ENCODE measurements at places on chromosomes 5 and 9. TPM values are rescaled to one million over a fixed set of nuclear protein-coding genes. Genes with fewer than 3 reads are reported as not detected.

DNA sequence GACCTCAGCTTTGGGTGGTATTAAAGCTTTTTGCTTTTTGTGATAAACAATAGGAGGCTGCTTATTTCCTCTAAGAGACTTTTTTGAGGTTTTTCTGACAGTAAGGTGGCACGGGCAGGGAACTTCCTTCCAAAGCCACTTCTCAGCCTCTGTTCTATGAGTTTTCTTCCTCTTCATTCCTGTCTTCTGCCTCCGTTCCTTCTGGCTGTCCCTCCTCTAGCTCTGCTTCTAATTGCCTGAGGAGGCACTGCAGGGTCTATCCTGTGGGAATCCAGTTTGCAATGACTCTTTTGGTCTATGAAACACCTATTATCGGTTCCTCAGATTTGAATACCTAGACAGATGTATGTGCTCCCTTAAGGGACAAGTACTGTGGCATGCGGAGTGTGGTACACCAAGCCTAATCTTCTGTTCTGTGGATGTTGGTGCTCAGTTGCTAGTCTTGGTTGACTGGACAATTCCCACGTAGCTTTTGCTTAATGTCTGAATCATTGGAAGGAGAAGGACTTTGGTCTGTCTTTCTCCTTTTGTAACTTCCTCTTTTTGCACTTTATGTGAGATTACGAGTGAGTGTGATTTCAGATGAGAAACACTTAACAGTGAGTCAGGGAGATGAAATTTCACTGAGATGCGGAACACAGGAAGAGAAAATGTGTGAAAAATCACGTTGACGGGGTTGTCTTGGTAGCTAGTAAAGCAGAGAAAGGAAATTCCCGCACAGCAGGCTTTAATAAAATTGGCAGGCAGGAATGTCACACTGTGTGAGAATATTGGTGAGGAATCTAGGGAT lies 305.2 kb downstream of the EFNA5 start:
- DNase-seq: no peak

DNA sequence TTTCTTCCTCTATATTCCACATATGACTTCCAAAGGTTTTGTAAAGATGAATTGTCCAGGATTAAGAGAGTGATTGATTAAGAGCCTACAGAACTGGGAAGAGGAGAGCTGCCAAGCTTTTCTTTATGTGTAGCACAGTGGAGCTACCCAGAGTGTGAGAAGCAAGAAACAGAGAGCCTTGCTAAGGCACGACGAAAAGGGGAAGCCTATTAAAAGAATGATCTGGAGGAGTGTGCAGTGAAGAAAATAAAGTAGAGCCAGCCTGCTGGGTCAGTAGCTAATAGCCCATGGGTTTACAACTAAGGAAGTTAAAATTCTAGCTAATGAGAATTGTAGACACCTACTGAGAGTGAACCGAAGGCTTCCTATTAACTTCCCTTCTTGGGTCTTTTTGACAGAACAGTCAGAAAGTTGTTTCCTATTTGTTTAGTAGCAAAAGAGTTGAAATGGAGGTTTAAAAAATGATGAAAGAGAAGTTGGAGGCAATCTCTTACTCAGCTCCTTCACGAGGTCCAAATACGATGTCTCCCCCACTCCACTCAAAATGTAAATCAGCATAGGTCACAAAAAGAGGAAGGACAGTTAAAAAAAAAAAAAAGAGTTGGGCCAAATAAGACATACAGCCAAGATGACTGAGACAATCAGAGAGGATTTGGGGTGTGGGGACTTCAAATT lies 957 bp upstream of the PRR16 start:
- no peak for DNase-seq

DNA sequence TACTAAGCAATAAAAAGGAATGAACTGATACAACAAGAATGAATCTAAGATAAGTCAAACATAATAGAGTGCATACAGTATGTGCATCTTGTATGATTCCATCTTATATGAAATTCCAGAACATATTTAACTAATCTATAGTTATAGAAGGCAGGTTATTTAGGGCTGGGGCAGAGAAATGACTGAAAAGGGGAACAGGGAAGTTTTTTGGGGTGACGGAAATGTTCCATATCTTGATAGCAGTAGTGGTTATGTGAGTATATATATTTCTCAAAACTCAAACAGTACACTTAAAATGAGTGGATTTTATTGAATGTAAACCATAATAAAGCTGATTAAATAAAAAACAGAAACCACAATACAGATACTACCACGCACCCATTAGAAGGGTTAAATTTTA lies 24.6 kb downstream of the FBXW11 start:
- DNase-seq: no peak

DNA sequence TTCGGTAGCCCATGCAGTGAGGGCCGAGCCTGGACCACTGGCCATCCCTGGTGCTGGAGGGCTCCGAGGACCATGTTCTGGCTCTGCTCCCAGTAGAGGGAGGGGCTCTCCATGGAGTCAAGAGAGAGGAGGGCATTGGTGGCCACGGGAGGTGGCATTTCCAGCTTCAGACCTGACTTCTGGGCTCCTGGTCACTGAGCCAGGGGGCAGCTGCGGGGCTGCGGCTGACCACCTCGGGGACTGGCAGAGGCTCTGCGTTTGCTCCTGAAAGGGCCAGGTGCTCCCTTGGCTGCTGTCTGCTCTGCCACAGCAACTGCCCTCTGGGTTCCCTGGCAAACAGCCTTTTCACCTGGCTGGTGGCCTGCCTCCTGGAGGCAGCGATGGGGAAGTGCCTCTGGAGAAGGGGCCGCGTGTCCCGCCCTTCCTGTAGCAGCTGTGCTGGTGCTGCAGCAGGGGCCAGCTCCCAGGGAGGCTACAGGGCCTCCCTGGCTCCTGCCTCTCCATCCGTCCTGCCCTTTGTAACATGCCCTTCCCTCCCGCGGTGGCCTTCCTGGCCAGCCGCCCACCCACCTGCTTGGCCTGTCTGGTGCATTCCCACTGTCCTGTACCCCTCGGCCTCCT lies 144.6 kb downstream of the CACNA1B start:
- DNase-seq: peak; percentile 60

DNA sequence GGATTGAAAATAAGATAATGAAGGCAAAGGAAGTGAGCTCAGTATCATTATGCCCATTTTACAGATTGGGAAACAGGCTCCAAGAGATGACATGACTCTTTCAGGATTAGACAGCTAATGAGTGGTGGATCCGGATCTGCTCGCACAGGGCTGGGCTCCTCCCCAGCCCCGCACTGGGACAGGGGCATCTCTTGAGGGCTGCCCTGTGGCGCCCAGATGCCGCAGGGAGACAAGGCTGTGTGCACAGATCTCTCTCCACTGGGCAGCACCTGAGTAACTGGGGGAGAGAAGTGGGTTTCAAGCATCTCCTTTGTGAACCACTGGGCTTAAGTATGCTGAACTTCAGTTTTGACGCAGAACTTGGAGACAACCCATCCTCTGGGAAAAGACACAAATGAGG lies 43.9 kb downstream of the ADAMTS2 start:
- no peak for DNase-seq

DNA sequence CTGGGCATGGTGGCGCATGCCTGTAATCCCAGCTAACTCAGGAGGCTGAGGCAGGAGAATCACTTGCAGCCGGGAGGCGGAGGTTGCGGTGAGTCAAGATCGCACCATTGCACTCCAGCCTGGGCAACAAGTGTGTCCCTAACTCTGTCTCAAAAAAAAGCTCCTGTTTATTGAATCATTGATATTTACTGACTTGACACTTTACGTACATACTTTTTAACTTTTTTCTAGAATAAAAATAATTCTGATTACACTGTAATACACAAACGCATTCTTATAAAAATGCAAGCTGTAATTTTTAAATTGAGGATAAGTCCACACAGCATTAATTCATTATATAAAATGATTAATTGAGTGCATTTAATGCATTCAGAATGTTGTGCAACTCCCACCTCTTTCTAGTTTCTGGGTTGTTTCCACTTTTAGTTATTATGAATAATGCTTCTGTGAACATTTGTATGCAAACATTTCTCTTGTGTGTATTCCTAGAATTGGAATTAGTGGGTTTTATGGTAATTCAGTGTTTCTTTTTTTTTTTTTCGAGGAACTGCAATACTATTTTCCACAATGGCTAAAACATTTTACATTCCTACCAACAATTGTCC lies 15.7 kb downstream of the ERCC6L2 start:
- no peak for DNase-seq

GRCh38 chr5:5739490-5739945 lies 317.0 kb downstream of the ICE1 start:
- DNase-seq: no peak

GRCh38 chr5:97425511-97425910 lies 242.5 kb upstream of the RIOK2 start:
- no peak for DNase-seq

GRCh38 chr5:72556351-72557166 lies 49.3 kb upstream of the ZNF366 start:
- peak; percentile 66 for DNase-seq

GRCh38 chr5:57432876-57433275 lies 49.7 kb downstream of the ACTBL2 start:
- DNase-seq: no peak

- DNase-seq: peak; percentile 61
Observed at GRCh38 chr9:129174724-129175514, 3.1 kb downstream of the IER5L start.

GRCh38 chr9:126114409-126114760 lies 212.2 kb upstream of the MVB12B start:
- no peak for DNase-seq

DNA sequence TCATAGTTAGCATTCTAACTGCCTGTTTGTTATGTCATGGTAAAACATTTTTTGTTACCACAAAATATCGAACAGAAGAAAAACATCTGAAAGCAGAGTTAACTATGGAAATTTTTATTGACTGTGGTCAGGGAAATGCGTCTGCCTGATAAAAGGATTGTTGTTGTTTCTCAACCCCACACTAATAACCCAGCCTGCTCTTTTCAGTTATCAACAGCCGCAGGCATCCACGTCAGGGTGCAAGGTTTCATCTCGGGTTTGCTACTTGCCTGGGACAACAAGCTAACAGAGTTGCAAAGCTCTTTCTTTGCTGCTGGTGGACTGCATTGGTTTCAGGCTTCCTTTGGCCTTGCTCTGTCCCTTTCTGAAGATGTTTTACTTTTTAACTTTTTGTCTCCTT lies 969.2 kb downstream of the CDH18 start:
- DNase-seq: no peak

GRCh38 chr9:103261951-103262350 lies 266.8 kb downstream of the CYLC2 start:
- DNase-seq: no peak

GPR150 gene
- 0.37 TPM for total RNA-seq

CDH12 gene
- not detected for total RNA-seq

NPR2 gene
- 9.3 TPM for total RNA-seq

CMBL gene
- 0.46 TPM for total RNA-seq

PCDHGA1 gene
- 0.05 TPM for total RNA-seq

CDH6 gene
- total RNA-seq: not detected

PCDHB6 gene
- total RNA-seq: not detected

NIPAL4 gene
- total RNA-seq: 3.5 TPM

FAXDC2 gene
- total RNA-seq: 0.14 TPM

SERF1A gene
- 1.1 TPM for total RNA-seq

ZNF79 gene
- total RNA-seq: 6.9 TPM
